Daoy (cell line): ENCODE measurements at places on chromosomes 13 and 19.

DNA sequence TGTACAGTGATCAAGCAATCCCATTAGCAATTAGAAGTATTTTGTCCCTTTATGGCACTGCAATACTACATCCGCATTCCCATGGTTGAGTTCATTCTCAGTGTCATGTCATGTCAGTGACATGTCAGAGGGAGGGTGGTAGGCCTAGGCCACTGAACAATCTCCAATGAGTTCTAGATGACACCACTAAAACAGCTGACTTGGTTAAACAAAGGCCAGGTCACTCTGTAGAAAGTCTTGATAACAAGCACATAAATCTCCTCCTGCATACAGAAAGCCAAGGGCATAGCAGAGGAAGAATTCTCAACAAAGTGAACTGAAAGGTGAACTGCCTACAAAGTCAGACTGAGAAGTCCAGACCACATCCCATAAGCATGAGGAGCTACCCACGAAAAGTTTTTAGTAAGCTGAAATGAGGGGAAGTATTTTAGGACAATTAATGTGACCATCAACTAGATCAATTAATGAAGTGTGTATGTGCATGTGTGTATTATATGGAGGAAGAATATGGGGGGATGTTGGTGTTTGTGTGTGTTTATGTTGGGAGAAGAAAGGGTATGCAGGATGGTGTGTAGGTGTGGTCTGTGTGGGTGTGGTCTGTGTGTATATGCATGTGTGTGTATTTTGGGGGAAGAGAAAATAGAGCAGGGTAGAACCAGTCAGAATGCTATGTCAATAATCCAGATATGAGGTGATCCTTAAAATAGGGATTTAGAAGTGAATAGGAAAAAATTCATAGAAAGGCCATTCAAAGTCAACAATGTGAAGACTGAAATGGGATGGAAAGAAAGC lies 67.7 kb downstream of the TBC1D4 start:
- no peak for DNase-seq

- peak; percentile 96 for DNase-seq
Measured at GRCh38 chr19:2702170-2703076, at the start of gene GNG7. TSS of gene GNG7 (minus strand) at chr19:2702694. CDS start at chr19:2520688, 182,006 bp downstream.

- peak; percentile 89 for DNase-seq
Measured at GRCh38 chr13:95644601-95645052, at the start of gene DZIP1. TSS of gene DZIP1 (minus strand) at chr13:95644706. CDS start at chr13:95642029, 2,677 bp downstream.

- DNase-seq: peak; percentile 26
Measured at GRCh38 chr19:18292462-18292809, 11.0 kb upstream of the JUND start.

DNA sequence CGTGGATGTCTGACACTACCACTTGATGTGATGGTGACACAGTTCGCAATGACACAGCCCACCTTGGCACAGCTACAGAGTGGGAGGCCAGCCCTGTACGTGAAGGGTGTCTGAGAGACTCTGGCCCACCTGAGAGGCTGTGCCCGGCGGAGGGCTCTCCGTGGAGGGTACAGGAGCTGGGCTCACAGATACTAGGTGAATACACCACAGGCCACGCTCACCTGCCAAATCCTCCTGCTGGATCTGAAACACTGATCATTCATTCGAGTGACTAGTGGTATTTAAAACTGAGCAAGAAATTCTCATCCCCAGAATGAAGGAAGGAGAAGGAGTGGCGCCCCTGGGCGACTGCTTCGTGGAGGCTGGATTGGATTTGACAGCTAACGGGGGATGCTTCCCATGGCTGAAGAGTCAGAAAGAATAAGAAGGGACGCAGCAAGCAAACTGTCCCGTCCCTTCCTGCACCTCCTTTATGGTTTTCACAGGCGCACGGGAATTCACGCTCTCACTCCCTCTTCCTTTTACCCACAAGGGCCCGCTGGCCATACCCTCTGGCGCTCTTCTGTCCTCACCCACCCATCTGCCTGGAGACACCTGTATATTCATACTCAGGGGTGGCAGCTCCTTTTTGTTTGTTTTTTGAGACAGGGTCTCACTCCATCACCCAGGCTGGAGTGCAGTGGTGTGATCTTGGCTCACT lies 25.0 kb downstream of the CEBPG start:
- no peak for DNase-seq

GRCh38 chr13:106369858-106370257 lies 165.6 kb downstream of the EFNB2 start:
- DNase-seq: no peak

GRCh38 chr13:67792151-67792676 lies 562.1 kb upstream of the PCDH9 start:
- no peak for DNase-seq

DNA sequence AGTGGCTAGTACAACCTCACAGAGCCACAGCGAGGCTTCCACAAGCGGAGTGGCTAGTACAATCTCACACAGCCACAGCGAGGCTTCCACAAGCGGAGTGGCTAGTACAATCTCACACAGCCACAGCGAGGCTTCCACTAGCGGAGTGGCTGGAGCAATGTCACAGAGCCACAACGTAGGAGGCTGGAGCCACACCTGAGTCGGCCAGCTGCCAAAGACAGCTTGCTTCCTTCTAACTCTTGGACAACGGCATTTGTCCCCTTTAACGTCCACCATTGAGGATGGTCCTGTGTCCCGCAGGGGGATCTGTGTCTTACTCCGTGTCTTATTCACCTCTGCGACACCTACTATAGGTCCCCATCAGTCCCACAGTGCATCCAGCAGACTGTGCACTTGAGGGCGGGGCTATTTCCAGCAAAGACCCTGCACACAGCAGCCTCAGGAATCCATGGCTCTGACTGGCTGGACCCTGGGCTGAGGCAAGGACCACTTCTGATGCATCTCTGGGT lies 3.7 kb downstream of the ZNF787 start:
- DNase-seq: no peak

DNA sequence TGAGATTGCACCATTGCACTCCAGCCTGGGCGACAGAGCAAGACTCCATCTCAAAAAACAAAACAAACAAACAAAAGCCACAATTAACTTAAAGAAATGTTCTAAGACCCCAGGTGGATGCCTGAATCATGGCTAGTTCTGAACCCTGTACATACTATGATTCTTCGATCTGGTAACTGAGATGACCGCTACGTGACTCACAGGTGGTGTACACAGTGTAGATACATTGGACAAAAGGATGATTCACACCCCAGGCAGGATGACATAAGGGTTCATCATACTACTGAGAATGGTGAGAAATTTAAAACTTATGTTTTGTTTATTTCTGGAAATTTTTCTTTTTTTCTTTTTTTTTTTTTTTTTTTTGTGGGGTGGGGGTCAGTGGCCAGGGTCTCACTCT lies 6.5 kb downstream of the ZNF426 start:
- DNase-seq: peak; percentile 54

DNA sequence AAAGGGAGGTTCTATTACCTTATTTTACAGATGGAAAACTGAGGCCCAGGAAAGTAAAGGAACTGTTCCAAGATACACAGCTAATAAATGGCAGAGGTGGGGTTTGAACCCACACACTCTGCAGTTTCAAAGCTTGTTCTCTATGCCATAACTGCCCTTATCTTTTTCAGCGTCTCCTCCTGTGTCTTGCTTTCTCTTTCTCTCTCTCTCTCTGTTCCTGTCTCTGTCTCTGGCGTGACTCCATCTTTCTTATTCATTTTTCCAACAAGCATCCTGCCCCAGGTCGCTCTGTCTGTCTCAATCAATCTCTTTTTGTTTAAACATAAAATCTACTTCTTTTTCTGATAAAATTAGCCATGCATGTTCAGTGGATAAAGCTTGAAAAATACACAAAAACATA lies 3.2 kb upstream of the IFNL4 start:
- no peak for DNase-seq

- DNase-seq: no peak
Measured at GRCh38 chr13:26976313-26976712, 195.3 kb downstream of the USP12 start.

DNA sequence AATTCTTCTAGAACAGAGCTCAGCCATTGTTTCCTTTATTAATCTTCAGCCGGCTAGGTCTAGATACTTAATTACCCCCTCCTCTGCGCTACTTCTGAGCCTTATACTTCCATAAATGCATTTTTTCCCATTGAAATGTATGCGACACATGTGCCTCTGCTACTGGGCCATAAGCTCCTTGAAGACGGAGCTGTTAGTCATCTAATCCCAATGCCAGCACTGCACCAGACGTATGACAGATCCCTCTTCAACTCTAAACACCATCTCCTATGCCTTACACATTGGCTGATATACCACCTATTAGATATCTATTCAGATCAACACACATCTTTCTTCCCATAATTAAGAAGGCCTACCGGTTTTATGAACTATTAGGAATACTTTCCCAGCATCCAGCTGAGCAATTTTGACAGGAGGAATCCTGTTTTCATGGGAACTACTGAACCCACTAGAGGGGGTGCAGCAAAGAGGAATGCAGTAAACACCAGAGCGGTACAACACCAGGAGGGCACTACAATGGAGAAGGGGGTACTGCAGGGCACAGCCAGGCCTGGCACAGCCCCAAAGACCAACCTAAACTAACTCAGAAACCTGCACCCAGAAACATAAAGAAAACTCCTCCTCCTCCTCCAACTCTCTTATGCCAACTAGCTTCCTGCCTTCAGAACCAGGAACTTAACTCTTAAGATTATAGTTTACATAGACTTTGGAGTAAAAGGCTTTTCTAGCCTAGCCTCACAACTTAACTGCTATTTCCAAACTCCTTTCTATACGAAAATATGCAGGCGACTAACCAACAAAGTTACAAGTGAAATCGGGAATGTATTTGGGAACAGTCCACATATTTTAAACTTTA lies 18.7 kb downstream of the STK24 start:
- DNase-seq: peak; percentile 30

DNA sequence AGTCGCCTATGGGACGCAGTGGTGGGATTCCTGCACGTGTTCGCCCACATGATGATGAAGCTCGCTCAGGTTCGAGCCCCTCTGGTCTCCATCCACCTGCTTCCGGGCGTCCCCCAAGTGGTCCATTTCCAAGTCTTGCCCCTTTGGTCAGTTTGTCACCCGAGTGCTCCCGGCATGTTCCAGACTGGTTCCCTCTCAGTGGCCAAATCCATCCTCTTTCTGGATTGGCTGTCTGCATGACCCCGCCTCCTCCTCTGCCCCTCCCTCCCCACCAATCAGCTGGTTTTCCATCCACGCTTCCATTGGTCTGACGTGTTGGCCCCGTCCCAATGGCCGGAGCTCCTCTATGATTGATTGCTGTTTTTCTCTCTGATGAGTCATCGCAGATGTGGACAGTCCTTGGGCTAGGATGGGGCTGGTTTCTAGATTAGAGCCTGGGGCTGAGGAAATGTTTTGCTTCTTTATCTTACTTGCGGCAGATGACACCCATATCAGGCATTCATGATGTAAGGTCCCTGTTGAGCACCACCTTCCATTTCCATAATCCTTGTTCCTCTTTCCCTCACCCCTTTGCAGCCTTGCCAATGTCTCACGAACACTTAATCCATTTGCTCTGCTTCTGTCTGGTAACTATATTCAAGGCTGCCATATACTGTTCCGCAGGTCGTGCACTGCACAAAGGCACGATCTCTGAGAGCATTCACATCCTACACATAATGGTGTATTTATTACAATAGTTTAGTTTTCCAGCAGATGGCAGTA lies 73.8 kb downstream of the MAP4K1 start:
- peak; percentile 90 for DNase-seq

DNA sequence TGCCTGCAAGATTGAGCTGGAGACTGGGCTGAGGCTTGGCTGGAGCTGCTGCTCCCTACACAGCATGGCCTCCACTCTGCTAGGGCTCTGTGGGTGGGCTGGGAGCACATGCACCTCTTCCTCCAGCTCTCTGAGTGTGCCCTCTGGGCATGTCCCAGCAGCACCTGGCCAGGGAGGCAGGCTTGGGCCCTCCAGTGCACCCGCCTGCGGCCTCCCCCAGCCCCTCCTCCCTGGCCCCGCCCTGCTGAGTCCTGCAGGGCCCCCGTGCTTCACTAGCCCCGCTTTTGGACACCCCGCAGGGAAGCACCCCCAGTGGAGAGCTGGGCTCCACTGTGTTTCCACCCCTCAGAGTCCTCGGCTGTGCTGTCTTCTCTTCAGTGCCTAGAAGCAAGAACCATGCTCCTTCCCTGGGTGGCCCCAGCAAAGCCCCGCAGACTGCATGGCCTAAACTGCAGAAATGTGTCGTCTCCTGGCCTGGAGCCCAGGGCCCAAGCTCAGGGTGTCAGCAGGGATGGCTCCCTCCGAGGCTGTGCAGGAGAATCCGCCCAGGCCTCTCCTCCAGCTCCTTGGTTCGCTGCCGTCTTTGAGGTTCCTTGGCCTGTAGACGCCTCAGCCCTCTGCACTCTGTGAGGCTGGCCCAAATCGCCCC lies 5.0 kb upstream of the TEX29 start:
- no peak for DNase-seq

DNA sequence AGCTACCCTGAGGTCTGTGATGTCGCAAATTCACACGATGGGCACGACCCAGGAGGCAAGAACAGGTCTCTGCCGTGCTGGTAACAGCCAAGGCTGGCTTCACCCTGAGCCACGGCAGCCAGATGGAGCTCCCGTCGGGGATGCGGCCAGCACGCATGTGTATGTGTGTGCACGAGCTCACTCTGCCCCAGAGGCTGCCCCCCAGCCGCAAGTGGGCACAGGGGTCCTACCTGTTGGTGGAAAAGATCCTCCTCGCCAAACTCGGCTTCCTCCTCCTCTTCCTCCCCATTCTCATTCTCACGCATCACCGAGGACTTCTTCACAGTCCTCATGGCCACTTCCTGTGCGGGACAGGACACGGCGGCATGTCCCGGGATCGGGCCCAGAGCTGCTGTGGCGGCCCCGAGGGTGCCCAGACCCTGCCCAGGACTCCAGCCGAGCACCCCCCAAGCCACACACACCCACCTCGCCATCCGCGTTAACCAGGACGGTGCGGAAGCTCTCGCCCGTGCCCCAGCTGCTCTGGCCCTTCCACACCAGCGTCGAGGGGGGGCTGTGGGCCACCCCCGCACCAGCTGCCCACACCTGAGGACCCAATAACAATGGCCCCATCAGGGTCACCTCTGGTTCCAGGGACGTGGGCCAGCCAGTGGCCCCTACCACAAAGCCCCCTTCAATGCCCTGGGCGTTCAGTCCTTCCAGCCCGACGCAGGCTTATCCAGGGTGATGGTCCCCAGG lies 4.1 kb upstream of the TIMM13 start:
- no peak for DNase-seq

DNA sequence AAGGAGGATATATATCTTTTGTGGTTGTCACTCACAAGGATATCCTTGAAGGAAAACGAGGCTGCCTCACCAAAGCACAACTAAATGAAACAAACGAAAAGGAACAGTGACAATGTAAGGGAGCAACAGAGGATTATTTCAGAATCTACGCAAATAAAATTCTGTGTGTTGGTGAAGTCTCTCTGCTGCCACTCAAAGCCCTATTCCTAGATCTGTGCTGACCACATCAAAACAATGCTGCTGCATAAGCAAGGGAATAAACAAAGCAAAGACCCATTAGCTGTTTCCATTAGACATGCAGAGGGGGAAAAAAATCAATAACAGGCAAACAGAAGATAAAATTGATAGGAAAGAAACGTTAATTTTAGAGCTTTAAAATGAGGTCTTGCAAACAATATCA lies 204.4 kb downstream of the MZT1 start:
- DNase-seq: no peak

GRCh38 chr19:52992109-52993004 lies 21.4 kb upstream of the ERVV-1 start:
- DNase-seq: no peak
